ENCODE measurements at places on chromosomes 5 and 9. TPM values are rescaled to one million over a fixed set of nuclear protein-coding genes. Genes with fewer than 3 reads are reported as not detected.

DNA sequence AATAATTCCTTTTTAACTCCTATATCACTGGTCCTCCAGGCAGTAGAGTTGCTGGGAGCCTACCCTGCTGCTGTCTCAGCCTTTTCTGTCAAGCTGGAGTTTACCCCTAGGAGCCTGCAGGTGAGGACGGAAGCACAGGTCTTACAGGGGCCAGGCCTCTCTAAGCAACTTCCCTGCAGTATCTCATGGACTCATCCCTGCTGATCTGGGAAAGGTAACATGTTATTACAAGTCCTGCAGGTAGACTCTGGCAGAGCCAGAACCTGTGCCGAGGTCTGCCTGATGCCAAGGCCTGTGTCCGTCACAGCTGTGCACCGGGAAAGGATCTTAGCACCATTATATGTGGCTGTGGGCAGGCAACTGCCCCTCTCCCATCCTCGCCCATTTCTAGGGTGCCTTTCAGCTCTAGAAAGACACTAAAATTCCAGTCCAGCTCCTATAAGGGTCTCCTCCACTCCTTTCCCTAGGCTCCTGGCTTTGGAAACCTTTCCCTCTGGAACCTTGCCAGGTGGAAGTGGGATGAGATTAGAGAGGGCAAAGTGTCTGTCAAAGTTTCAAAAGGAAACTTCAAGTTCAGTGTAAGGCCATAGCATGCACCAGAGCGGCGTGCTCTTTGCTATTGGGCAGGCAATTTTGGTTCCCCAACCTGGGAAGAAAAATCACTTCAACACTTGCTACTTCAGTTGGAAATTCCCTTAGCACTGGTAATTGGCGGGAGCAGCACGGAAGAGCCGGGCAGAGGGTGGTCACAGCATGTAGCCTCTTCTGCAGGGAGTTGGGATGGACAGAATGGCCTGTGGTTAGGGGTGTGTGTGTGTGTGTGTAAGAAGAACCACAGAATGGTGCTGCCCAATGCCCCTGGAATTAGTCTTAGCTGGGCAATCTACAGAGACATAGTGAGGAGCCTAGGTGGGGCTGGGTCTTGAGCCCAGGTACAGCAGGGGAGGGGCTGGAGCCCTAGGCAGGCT lies 17.5 kb downstream of the TMEM171 start:
- DNase-seq, result no peak

GMCL2 gene
- not detected for total RNA-seq

C5orf22 gene
- 19.8 TPM for total RNA-seq

DNA sequence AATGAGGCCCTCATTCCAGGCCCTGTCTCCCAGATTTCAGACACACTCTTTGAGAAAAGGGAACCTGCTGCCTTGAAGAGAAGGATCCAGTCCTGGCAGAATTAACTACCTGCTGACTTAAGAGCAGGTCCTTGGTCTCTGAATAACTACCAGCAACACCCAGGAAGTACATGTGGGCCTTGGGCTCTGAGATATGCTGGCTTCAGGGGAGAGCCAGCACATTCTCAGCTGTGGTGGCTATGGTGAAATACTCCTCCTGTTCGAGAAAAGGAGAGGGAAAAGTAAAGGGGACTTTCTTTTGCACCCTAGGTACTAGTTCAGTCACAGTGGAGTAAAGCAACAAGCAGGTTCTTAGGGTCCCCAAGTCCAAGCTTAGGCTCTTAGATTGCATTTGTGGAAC lies 120.0 kb downstream of the HMHB1 start:
- no peak for DNase-seq

CATSPER3 gene
- total RNA-seq, result not detected

DNA sequence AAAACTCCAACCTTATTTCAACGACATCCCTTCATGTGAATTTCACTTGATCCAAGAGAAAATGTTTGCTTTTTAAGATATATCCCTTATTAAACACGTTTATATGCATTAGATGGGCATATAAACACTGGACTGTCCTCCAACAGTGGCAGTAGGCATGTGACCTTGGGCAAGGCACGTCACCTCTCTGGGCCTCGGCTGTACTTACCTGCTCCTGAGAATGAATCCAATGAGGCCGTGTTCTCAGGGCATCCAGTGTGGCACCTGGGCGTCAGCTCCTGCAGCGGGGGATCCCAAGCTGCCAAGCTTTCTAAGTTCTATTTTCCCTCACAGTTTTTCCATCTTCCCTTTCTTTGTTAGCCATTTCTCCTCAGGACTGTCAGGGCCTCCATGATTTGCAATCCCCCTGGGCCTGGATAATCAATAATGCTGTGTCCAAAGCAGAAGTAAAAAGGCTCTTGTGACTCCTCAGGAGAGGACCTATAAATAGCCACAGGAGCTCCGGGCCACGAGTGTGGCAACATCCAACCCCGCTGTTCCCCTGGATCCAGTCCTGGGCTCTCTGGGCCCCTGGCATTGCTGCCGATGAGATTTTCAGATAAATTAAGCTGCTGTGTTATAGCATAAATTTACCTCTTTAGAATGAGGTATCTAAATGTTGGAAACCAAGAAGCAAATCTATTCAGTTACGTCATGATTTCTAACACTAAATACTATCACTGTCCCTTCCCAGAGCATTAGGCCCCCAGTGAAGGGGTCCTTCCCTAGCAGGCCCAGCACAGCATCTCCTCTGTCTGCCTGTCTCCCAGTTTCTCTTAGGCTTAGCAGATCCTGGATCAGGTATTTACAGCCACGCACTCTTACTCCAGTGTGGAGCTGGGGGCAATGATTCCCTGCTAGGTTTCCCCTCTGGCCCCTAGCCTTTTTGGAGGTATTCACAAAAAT lies 76.8 kb downstream of the PTPN3 start:
- DNase-seq, result no peak

FBN2 gene
- 0.57 TPM for total RNA-seq

DNA sequence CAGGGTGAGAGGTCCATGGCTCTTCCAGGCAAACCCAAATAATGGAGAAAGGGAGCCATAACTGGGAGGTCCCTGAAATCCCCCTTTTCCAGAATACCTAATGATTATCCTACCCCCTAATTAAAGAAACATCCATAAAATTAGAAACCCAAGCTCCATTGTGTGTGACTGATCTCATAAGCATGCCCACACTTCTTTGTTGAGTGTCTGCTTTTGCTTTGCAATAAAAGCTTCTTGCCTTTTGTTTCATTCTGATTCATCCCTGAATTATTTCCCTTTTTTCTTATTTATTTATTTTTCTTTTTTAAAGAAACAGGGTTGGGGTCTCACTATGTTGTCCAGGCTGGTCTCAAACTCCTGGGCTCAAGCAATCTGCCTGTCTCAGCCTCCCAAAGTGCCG lies 33.1 kb downstream of the BTF3 start:
- DNase-seq, result no peak

DNA sequence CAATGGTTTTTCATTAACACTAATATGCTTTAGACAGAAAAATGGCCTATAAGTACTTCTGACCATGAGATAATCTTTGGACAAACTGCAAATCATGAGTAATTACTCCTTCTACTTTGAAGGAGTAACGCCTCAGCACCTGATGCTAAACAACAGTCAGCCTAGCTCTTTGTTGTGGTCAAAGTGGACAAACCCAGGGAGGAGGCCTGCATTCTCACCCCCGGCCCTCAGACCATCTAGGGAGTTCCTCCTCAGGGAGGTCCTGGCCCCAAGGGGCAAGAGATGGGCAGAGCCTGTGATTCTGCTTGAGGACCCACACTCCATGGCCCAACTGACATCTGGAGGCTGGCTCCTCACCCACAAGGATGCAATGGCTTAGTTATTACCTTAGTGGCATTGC lies 48.2 kb upstream of the ANGPTL2 start:
- DNase-seq, result no peak

GRCh38 chr5:94312298-94312697 lies 306.1 kb downstream of the KIAA0825 start:
- no peak for DNase-seq

CA9 gene
- total RNA-seq, result not detected

CCDC180 gene
- 2.7 TPM for total RNA-seq

- no peak for DNase-seq
Measured at GRCh38 chr9:89593727-89594427, 10.9 kb upstream of the GADD45G start.

SLC34A3 gene
- total RNA-seq, result 0.11 TPM

DNA sequence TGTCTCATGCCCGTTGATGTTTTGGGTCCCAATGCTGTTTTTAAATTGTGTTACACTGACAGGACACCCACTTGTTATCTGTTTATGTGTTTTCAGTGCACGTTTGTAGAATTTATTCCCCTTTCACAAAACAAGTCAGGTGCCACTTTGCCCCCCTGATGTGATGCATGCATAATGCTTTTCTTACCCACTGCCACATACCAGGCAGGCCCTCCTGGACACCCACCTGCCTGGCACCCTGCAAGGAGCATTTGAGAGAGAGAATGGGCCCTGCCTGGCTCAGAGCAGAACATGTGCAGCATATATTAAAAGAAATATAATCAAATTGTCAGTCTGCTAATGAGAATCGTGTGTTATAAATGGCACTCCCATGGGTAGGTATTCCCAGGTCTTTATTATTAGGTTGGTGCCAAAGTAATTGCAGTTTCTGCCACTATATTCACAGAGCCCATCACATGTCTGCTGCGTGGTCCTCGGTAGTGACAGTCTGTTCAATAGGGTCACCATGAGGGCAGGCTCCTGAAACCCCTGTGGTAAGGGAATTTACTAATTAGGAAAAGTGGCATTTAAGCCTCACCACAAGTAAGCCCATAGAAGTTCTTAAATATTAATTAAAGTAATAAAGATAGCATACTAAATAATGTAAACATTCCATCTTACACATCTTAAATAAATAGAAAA lies 52.2 kb upstream of the CKMT2 start:
- DNase-seq, result no peak

DNA sequence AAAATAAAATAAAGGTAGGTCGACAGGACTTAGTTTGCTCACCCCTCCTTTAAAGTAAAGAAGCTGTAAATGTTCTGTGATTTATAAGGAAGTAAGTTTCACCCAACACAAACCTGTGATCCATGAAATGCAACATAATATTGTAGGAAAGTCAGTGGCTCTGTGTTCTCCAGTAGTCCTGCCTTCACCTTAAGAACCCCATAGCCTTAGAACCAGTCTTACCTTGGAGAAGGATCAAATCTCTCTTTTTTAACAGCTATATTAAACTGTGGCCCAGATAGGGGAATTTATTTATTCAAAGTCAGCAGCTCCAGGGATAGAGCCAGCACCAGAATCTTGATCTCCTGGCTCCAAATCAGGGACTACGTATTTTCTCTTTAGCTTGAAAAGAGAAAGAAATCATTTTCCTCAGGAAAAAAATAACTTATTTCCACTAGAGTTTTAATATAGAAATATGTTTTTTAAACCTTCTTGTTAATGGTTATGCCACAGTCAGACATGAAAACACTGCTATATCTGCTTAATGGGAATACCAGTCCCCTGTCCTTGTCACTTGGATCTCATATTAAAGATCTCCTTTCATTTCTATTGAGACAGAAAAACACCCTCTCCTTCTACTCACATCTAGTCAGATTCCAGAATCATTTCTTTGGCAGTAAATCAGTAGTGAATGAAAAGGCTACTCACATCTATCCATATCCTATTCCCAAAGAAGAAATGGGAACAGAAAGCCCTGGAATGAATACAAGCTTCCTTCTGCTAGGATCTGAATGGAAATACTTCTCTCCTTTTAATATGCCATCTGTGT lies 269.2 kb upstream of the TNC start:
- DNase-seq, result no peak

DNA sequence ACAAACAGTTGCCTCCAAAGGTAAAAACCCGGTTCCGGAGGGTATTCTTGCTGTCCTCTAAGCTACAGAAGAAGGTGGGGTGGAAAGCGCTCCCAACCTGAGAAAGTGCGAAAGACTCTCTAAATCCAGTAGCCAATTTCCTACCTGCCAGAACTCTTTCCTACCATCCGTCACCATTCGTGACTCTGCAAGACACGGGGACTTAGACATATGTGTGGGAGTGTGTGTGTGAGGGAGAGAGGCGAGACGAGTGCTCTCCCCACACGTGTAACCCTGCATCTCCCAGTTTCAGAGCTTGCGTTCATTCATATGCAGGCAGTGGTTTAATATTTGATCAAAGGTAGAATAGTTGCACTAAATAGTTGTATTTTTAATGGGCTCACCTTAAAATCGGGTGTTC lies 473 bp upstream of the GABRA1 start:
- DNase-seq, result no peak

TAS2R1 gene
- not detected for total RNA-seq

- DNase-seq, result no peak
Measured at GRCh38 chr5:137395011-137395755, 103.9 kb downstream of the SPOCK1 start.

DNA sequence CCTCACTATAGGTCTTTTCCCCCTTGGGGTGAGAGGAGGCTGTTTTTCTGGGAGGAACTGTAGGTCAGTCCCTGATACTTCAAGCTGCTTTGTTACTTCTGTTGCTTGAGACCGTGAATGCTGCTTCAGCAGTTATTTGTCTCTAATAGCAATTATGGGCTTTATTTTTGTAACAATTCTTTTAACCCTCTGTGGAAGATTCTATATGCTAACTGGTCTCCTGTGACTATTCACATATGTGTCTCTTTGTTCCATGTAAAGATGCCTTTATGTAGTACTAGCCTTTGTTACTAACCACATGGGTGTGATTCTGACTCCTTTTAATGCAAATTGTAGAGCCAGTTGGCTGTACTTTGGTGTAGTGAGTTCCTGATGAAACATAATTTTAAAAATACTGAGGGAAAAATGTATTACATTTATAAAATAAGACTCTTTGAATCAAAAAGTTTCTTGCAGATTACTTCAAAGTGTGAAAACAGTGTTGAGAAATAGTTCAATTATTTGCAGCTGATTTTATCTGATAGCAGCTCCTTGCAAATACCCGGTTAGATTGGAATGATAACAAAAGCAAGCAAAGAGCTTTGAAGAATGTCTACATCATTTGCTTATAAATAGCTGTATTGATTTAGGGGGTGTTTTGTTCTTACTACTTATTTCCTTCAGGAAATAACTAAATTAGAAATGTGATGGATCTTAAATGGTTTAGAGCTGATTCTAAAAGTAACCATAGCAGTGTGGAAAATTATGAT lies 46.6 kb downstream of the ANGPTL2 start:
- no peak for DNase-seq

DNA sequence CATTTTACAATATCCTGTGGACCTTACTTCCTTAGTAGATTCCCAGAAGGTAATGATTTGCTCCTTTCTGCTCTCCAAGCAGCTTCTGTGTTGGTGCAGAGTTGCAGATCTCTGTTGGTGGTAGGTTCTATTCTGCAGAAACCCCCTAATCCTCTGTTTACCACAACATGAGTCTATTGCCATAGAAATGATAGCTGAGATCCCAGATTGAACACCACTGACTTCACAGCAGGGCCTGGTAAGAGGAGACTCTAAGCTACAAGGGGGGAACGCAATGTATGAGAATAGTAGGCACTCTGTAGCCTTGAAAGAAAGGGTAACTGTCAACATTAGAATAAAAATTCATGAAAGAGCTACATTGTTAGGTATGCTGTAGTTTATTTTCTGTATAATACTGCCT lies 59.5 kb downstream of the MUSK start:
- DNase-seq, result no peak

SLC46A2 gene
- total RNA-seq, result 0.57 TPM

GRCh38 chr5:131795228-131795627 lies 1.6 kb downstream of the FNIP1 start:
- no peak for DNase-seq

GRCh38 chr5:219460-219863 lies 1.3 kb downstream of the SDHA start:
- no peak for DNase-seq

AFF4 gene
- total RNA-seq, result 35.1 TPM

SOHLH1 gene
- total RNA-seq, result not detected

Measured in esophagus squamous epithelium (tissue), 5 donors.